ENCODE measurements at places on chromosomes 7 and 10. TPM values are rescaled to one million over a fixed set of nuclear protein-coding genes. Genes with fewer than 3 reads are reported as not detected.
A peak's percentile ranks its signal among the peaks of the same experiment; 100 is the strongest.

CDNF gene
- total RNA-seq = 0.99 TPM

- DNase-seq = no peak
These were observed 181.4 kb downstream of the ELMO1 start for GRCh38 chr7:37267251-37267650.

CPED1 gene
- 0.22 TPM for total RNA-seq

AGMO gene
- total RNA-seq = 0.40 TPM

GRCh38 chr7:141717450-141717849, 9.3 kb downstream of the WEE2 start:
- DNase-seq = no peak

- no peak for DNase-seq
These were observed 105.3 kb downstream of the CYTH3 start for GRCh38 chr7:6167004-6167551.

HABP2 gene
- total RNA-seq = not detected

DNA sequence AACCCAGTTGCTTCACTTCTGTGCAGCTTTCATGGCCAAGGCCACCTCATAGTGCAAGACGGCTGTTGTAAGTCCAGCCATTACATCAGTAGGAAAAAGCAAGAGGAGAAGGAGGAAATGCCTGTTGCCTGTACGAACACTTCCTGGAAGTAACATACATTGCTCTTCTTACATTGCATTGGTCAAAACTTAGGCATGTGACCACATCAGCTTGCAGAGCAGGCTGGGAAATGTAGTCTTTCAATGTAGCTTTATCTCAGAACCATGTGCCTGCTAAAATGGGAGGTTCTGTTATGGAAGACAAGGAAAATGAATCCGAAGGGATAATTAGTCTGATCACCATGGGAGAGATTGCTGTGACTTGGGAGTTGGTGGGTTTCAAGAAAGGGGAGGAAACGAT, 4.3 kb downstream of the SLC29A3 start:
- DNase-seq = peak; percentile 28

DNA sequence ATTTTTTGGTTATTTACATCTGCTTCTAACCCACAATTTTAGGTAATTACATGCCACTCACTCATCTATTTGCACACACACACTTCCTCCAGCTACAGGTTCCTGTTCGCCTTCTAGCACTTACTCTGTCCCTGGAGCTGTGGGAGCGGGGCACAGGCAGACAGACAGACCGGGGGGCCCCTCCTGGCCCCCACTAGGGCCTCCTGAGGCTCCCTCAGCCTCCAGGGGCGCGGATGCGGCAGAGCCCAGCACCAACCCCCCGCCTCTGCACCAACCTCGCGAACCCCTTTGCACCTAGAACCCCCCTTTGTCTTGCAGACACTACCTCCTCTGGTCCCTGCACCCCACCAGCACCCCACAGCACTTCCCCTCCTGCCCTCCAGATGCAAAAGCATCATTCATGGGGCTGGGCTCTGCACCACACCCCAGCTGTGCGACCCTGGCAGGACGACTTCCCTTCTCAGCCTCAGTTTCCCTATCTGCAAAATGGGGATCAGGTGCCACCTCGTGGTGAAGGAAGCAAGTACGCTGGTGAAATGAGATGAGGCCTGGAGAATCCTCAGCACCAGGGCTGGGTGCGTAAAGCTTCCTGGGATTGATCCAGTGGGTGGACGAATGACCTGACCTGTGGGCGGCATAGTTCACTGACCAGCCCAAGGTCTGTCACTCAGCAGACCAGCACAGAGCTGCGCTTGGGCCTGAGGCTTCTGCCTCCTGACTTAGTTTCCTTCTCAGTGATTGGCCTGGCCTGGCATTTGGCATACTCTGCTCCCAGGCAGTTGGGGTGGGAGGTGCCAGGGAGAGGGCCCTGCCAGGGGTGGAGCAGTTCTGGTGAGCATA, 37.9 kb downstream of the ELFN1 start:
- no peak for DNase-seq

- peak; percentile 58 for DNase-seq
These were observed 375.2 kb downstream of the RPS24 start for GRCh38 chr10:78408671-78409472.

LRMDA gene
- 5.1 TPM for total RNA-seq

DNA sequence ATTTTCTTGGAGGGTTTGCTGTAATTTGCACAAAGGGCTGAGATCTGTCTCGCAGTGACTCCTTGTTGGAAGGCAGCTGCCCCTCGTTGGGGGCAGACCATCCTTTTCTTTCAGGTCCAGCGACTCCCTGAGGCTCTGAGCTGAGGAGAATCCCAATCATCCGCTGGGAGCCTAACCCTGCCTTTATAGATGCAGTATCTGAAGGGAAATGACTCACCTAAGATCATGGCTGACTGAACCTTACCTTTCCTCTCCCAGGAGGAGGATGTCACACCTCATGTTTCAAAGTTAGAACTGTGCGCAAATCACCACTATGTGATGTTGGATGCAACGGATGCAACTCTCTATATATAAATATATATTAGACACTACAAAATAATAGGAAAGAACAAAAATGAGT, 36.4 kb upstream of the MXI1 start:
- no peak for DNase-seq

DNA sequence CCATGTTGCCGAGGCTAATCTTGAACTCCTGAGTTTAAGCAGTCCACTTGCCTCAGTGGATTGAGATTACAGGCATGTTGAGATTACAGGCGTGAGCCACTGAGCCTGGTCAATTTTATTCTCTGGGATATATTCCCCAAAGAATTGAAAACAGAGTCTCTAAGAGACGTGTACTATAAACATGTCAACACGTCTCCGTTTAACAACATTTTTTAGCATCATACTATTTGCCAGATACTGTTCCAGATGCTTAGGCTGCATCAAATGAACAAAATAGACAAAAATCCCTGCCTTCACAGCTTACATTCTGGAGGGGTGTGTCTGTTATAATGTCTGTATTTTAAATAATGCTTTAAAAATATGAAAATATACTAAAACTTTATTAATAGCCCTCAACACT, 54.1 kb upstream of the PRKG1 start:
- no peak for DNase-seq

GRCh38 chr10:117511601-117512390, 30.8 kb upstream of the EMX2 start:
- DNase-seq = no peak

DNA sequence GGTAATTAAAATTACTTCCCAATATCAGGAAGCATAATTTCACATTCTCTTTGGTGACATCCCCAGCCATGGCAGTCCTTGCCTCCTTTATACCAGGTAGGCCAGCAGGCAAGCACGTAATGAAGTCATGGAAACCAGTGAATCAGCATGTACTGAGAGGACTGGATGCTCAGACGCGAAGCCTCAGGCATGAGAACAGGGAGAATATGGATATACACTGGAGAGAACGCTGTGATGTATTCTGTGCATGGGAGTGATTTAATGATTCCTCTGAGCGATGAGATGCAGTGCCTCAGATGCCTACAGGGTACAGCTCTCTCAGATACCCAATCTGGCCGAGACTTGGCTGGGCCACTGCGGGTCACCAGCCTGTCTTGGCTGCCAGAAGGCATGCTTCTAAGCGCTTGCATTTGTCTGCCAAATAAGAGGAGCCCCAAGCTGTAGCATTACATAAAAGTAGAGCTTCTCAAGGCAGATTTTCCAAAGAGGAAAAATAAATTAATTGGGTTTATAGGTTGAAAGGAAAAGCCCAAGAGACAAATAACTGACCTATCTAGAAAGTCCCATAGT, 238.1 kb downstream of the RELN start:
- DNase-seq = no peak

DNA sequence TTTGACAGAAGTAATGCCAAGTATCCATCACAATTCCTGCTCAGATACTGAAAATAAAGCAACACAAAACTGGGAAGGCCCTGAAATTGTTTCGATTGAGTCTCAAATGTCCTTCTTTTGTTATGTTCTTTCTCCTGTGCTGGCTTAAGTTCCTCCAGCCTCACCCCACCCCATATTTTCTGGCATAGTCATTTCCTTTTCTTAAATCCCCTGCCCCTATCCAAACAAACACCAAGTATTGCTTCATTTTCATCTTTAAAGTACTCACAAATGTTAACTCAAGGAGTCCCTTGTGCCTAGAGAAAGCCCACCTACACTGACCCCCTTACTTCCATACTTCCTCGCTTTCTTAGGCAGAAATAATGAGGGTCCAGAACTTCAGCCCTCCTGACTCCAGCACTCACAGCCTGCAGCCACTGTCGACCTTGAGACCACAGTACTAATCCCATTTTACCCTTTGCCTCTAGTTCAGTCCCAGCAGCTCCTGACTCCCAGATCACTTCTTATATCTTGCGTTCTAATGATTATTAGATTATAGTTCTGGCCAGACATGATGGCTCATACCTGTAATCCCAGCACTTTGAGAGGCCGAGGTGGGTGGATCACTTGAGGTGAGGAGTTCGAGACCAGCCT, 73.2 kb upstream of the ST8SIA6 start:
- peak; percentile 87 for DNase-seq

DNA sequence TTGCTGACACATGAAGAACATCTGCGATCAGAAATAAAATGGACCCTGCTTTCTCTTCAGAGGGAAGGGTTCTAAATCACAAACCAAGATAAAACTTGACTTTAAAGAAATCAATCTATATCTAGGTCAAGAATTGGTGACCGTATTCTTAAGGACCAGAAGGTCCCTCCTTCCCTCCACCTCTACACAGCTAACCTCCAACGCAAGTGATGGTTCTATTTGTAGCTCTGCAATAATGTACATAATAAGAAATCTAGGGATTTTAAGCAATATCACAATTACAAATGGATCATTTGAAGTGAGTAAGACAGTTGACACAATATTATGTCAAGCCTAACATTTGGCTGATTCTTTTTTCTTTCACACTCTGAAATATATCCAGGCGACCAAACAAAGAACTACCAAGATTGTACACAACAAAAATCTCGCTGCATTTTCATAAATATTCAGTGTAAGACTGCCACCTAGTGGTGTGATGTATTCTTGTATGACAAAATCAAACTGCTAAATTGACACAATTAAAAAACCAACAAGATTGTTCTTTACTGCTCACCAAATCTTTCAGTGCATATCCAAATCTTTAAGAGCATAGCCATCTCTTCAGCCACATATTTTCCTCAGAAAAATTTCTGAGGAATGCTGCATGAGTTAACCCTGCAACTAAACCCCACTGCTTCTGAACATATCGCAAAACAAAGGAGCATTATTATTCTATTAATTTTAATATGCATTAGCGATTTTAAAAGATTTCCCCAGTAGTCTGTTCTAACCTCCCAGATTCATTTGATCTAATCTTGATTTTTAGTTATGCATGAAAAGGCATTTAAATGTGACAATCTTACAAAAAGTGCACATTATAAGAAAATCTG, 44.5 kb downstream of the ICA1 start:
- DNase-seq = peak; percentile 67

CCDC172 gene
- total RNA-seq = not detected

EXOC6 gene
- total RNA-seq = 108 TPM
